ENCODE measurements at places on chromosomes 13 and 19.
A peak's percentile ranks its signal among the peaks of the same experiment; 100 is the strongest.

GRCh38 chr13:91362908-91363307 is 15.4 kb downstream of the MIR17HG start:
- no peak for DNase-seq

- DNase-seq, result no peak
Observed at GRCh38 chr13:110397436-110398115, 90.5 kb downstream of the COL4A2 start.

DNA sequence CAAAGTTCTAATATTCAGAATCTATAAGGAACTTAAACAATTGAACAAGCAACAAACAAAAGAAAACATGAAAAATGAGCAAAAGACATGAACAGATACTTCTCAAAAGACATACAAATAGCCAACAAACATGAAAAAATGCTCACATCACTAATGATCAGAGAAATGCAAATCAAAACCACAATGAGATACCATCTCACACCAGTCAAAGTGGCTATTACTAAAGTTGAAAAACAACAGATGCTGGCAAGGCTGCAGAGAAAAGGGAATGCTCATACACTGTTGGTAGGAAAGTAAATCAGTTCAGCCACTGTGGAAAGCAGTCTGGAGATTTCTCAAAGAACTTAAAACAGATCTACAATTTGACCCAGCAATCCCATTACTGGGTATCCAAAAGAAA is 74.3 kb downstream of the CRYL1 start:
- DNase-seq, result no peak

- no peak for DNase-seq
Observed at GRCh38 chr13:101382701-101383100, 33.6 kb downstream of the NALCN start.

- DNase-seq, result no peak
Observed at GRCh38 chr13:37029617-37030016, 29.0 kb downstream of the EXOSC8 start.

- DNase-seq, result no peak
Observed at GRCh38 chr13:114145256-114145655, 12.8 kb upstream of the RASA3 start.

- DNase-seq, result no peak
Observed at GRCh38 chr13:50537029-50537428, 306.5 kb downstream of the DLEU7 start.

- no peak for DNase-seq
Observed at GRCh38 chr13:19052931-19053330, 128.7 kb downstream of the TUBA3C start.

DNA sequence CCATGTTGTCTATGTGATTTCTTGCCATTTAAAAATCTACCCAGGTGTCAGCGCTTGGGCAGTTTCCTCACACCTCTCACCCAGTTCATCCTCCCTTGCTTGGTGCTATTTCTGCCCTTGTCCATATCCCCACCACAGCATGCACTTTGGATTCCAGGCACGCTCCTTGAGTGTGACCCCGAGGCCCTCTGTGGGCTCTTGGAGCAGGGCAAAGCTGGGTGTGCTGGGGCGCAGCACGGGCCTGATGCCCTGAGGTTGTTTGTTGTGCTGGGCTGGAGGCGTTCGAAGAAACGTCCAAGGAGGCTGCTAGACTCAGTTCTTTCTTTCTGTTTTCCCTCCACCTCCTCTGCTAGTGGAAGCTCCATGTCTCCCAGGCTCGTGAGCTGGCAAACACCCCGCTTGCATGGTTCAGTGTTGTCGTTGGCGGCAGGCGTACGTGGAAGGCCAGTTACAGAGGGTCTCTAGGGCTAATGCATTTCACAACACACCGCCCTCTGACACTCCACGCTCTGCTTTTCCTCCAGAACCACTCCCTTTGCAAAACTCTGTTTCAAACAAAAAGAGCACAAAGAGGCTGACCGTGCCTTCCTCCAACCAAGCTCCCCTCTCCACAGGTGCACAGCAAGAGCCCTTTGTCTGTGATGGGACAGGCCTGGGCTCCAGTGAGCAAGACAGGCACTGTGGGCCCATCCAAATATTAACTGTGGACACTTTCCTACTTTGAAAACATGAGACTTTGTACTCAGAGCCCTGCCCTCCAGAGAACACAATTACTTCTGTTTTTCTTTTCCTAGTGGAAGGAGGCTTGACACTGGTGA is 117.7 kb upstream of the GJB6 start:
- no peak for DNase-seq

- DNase-seq, result no peak
Observed at GRCh38 chr19:46719629-46720502, 3.0 kb upstream of the PRKD2 start.

DNA sequence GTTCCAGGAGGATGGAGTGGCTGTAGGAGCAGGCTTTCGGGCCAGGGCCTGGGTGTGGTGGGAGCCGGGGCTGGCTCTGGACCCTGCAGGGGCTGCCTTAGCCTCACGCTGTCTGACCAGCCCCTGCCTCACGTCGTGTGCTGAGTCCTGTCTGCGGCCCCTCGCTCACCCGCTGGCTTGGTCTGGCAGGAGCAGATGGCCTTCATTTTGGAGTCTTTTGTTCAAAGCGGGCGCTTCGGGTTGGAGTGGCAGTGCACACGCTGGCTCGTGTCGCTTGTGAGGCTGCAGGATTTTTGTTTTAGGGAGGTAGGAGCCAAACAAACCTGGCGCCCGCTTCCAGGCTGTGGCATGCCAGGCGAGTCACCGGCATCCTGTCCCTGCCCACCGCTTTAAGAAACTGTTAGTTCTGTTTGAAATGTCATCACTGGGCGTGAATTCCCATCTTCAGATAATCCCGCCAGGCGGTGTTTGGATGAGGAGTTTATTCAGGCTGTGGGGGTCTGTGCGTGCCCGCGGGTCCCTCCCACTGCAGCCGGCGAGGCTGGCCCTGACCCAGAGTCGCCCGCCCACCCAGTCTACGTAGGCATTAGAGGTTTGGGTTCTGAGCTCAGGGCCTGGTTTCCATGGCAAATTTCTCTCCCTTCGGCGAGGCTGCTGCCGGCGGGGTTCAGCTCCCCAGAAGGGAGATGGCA is 89.8 kb downstream of the KDM4B start:
- DNase-seq, result no peak

GRCh38 chr19:45041125-45041524 is 2.3 kb downstream of the CLASRP start:
- DNase-seq, result no peak

- DNase-seq, result no peak
Observed at GRCh38 chr19:23404676-23405075, 9.4 kb upstream of the ZNF91 start.

DNA sequence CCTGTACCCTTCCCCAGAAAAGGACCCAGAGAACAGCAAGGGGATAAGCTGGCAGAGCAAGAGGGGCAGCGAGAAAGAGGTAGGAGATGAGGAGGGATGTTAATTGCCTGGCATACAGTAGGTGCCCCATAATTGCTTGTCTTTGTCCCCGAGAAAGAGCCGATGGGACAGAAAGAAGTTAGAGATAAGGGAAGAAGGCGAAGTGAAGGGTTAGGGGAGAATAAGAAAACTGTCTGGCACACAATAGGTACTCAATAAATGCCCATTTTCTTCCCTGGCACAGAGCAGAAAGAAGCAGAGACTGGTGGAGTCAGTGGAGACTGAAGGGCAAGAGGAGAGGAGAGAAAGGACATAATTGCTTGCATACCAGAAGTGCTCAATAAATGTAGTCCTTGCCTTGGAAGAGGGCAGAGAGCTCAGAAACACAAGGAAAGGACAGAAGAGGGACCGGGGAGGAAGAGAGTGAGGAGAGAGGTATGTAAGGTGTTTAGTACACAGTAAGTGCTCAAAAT is 15.9 kb downstream of the JOSD2 start:
- no peak for DNase-seq

DNA sequence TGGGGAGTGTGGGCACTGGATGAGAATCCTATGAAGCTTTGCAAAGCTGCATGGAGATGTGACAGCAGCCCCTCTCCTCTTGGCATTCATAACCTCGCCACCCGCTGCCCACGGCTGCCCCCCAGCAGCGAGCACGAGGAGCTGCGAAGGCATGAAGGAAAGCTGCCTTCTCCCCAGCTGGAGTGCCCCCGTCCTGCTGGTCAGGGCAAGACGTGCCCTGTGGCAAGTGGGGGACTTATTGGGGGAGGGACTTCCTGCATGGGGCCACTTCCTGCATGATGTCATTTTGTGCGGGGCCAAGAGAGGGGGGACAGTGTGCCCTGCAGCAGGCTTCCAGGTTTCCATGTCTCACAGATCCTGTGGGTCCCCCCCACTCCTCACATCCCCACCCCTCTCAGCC is 85.9 kb downstream of the TSHZ3 start:
- DNase-seq, result no peak

GRCh38 chr13:48448959-48449614 is 36.2 kb upstream of the LPAR6 start:
- no peak for DNase-seq

DNA sequence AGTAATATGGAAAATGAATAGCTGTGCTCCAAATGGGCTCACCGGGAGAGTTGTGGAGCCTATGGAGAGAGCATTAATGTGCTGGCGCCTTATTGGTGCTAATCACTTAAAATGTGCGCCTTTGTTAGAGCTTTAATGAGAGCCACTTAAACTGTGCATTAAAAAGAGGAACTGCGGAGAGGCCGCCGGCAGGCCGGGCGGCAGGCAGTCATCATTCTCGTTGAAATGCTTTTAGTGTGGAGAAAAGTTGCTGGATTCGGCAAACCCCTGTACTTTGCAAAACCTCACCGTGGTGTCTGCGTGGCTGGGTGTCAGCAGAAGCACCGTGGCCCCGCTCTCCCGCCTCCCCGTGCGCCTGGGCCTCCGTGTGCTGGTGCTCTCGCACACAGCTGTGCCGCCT is 105.5 kb downstream of the KDM4B start:
- DNase-seq, result no peak

GRCh38 chr13:85564598-85564997 is 234.6 kb downstream of the SLITRK6 start:
- no peak for DNase-seq

GRCh38 chr19:34910770-34911169 is 15.9 kb upstream of the ZNF30 start:
- no peak for DNase-seq

- DNase-seq, result peak; percentile 35
Observed at GRCh38 chr13:100089465-100090032, 656 bp downstream of the PCCA start.

DNA sequence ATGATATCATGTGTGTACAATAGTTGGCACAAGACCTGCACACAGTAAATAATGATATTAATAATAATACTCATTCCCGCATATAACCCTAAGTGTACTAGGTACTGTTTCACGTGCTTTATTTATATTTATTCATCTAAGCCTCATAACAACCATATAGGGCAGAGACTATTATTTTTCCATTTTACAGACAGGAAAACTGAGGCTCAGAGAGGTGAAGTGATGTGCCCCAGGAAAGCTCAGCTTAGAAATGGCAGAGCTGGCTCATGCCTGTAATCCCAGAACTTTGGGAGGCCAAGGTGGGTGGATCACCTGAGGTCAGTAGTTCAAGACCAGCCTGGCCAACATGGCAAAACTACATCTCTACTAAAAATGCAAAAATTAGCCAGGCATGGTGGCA is 13.6 kb downstream of the ACP7 start:
- DNase-seq, result no peak

DNA sequence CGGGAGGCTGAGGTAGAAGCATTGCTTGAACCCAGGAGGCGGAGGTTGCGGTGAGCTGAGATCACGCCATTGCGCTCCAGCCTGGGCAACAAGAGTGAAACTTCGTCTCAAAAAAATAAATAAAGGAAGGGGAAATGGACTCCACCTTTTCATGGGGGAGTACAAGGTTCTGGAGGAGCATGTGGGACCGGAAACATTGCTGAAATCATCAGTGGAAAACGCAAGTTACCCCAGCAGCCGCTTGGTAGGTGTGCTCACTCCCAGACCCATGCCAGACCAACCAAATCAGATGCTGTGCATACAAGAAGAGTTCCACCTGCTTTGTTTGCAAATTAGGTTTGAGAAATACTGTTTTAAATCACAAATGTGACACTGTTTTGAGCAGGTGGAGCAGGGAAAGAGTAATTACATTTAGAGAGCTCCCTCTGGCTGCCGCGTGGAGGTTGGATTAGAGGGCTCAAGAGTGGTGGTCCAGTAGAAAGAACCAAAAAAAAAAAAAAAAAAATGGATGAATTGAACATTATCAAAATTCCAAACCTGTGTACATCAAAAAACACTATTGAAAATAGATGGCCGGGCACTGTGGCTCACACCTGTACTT is 4.9 kb downstream of the ERICH4 start:
- no peak for DNase-seq

GRCh38 chr19:42199440-42200115 is 17.9 kb downstream of the DEDD2 start:
- peak; percentile 73 for DNase-seq

DNA sequence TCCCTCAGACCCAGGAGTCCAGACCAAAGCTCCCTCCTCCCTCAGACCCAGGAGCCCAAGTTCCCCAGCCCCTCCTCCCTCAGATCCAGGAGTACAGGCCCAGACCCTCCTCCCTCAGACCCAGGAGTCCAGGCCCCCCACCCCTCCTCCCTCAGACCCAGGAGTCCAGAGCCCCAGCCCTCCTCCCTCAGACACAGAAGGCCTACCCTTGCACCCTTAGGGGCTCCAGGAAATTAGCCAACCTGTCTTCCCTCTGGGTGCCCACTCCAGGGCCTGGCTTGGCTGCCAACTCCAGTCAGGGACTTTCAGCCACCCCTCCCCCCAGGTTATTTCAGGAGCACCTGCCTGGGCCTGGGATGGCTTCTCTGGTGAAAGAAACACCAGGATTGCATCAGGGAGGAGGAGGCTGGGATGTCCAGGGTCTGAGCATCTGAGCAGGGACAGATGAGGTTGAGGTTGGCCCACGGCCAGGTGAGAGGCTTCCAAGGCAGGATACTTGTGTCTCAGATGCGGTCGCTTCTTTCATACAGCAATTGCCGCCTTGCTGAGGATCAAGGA is at the start of gene FGF21:
FGF21 (plus strand) TSS at position 441 of the 558 bp plus-strand sequence. CDS start 713 bp downstream, outside the sequence.
- DNase-seq, result no peak

DNA sequence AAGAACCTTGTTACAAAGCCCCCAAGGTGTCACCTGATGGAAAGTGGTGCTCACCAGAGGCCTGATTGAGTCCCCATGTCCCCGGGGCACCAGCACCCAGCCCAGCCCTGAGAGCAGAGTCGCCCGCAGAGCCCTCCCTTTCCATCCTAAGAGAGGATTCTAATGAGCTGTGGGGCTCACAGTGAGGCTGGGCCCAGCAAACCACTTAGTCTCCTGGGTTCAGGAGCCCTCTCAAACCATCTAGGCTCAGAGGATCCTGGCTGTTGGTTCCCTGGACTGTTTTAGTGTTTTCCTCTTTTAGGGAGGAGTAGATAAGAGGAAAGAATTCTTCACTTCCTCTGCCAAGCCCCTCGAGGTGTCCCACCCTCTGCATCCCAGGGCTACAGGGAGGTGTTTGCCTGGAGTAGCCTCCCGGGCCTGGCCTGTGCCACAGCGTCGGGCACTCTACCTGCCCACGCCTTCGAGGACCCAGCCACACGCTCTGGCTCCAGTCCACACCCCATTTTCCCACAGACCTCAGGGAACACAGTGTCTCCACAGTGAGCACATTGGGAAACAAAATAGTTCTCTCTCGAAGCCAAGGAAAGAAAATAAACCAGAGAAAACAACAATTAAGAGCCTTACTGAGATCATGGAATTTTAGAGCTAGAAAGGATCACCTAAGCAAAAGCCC is 34.4 kb downstream of the DHRS12 start:
- no peak for DNase-seq

- DNase-seq, result no peak
Observed at GRCh38 chr19:16893686-16893989, 4.8 kb downstream of the F2RL3 start.

Measured in CD4-positive, alpha-beta T cell treated with Interleukin-10 for 1 hour (primary cell).